ENCODE measurements at places on chromosomes 6 and 20. TPM values are rescaled to one million over a fixed set of nuclear protein-coding genes. Genes with fewer than 3 reads are reported as not detected.

DNA sequence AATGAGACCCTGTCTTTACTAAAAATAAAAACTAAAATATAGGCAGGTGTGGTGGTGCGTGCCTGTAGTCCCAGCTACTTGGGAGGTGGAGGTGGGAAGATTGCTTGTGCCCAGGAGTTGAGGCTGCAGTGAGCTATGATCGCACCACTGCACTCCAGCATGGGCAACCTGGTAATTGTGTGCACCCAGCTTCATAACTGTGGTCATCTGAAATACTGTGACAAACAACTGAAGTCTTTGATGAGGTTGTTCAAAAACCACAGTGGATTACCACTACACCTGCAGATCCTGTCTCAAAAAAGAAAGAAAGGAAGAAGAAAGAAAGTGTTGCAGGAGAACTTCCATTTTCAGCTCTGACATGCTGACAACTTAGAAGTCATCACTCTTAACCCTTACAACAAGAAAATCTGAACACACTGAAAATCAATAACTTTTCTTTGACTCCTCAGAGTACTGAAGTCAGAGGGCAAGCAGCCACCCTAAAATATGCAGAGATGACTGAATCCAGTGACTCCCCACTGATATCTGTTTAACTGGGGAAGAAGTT is 13.8 kb upstream of the ZBP1 start:
- H3K27me3 ChIP-seq = peaks cover 3% of the 10 kb centered on the region
- H3K36me3 ChIP-seq = no peaks in the 10 kb centered on the region
- DNase-seq = no peak

DNA sequence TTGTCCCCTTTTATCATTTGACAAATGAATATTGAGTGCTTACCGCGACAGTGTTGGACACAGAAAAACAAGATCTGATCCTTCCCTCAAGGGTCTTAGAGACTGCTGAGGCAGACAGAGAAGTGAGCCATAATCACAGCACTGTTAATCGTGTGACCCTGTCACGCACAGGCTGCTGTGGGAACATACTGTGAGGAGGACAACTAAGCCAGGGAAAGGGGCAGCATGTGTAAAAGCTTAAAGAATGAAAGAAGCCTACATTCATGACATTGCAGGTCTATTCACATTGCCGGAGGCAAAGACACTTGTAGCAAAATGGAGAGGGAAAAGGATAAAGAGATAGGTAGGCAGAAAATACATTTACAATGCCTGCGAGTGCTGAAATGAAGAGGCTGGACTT is 32.7 kb downstream of the TRDN start:
- H3K4me3 ChIP-seq = no peak overlapping the region
- H3K36me3 ChIP-seq = no peaks in the 10 kb centered on the region
- DNase-seq = no peak
- no peaks in the 10 kb centered on the region for H3K4me1 ChIP-seq

- no peak overlapping the region for H3K4me3 ChIP-seq
- DNase-seq = no peak
- H3K4me1 ChIP-seq = no peaks in the 10 kb centered on the region
- no peaks in the 10 kb centered on the region for H3K36me3 ChIP-seq
- no peaks in the 10 kb centered on the region for H3K27me3 ChIP-seq
Observed at GRCh38 chr6:89323511-89323971, 8.4 kb upstream of the GABRR2 start.

DNA sequence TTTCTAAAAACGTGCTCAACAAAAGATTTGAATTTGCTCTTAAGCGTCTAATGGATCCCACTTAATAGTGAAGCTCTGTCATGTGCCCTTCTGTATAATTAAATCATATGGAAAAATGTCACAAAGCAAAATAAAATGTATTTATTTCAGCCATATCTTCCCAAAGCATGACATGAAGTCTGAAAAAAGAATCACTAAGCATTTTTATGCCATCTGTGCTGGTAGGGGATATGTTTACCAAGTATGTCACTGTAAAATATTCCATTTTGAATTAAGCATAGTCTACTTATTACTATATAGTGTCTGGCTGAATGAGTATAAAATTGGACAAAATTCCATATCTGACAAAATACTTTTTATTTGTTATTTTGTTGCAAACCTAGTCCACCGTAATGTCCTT is 248.0 kb upstream of the QKI start:
- no peak for DNase-seq
- H3K4me3 ChIP-seq = no peak overlapping the region
- no peak overlapping the region for H3K27ac ChIP-seq
- no peaks in the 10 kb centered on the region for H3K4me1 ChIP-seq
- H3K36me3 ChIP-seq = no peaks in the 10 kb centered on the region

- no peaks in the 10 kb centered on the region for H3K4me1 ChIP-seq
- H3K27me3 ChIP-seq = no peaks in the 10 kb centered on the region
- no peak overlapping the region for H3K27ac ChIP-seq
- no peak for DNase-seq
Observed at GRCh38 chr6:56214703-56215101, 32.7 kb downstream of the COL21A1 start.

The TCF15 gene
- total RNA-seq = not detected

The FOXF2 gene
- total RNA-seq = not detected

The PGM3 gene
- 23.7 TPM for total RNA-seq

DNA sequence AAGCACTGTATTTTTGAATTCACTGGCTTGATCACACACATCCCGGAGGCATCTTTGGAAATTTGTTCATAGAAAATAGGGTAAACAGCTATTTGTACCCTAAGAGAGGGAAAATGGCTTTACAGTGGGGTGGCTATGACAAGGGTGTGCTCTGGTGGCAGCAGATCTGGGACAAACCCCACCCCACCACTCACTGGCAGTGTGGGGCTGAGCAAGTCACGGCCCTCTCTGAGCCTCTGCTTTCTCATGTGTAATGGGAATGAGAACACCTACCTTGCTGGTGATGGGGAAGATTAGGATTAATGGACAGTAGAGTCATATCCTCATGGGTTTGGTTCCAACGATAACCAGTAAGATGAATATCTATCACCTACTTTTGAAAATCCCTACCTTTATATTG is 78.0 kb downstream of the KCNB1 start:
- peaks cover 25% of the 10 kb centered on the region for H3K27me3 ChIP-seq
- DNase-seq = no peak
- H3K36me3 ChIP-seq = no peaks in the 10 kb centered on the region
- no peaks in the 10 kb centered on the region for H3K4me1 ChIP-seq

DNA sequence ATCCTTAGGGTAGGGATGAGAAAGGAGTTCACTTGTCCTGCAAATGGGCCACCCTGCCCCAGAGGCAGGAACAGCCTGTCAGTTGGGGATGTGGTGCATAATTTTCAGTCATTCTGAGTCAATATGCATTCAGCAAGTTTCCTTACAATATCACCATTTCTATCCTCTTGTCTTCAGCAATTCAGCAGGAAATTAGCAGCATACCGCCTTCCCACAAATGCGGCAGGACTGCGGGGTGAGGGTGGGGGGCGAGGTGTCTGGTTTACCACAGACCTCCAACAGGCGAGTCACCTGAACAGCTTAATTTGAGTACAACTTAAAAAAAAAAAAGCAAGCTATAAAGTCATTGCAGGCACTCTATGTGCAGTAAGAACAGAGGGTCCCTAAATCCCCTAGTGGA is 126.8 kb downstream of the MAP3K7 start:
- H3K4me3 ChIP-seq = no peak overlapping the region
- H3K27ac ChIP-seq = no peak overlapping the region
- H3K4me1 ChIP-seq = peaks cover 8% of the 10 kb centered on the region
- H3K36me3 ChIP-seq = no peaks in the 10 kb centered on the region

The PRSS16 gene
- total RNA-seq = 3.2 TPM

DNA sequence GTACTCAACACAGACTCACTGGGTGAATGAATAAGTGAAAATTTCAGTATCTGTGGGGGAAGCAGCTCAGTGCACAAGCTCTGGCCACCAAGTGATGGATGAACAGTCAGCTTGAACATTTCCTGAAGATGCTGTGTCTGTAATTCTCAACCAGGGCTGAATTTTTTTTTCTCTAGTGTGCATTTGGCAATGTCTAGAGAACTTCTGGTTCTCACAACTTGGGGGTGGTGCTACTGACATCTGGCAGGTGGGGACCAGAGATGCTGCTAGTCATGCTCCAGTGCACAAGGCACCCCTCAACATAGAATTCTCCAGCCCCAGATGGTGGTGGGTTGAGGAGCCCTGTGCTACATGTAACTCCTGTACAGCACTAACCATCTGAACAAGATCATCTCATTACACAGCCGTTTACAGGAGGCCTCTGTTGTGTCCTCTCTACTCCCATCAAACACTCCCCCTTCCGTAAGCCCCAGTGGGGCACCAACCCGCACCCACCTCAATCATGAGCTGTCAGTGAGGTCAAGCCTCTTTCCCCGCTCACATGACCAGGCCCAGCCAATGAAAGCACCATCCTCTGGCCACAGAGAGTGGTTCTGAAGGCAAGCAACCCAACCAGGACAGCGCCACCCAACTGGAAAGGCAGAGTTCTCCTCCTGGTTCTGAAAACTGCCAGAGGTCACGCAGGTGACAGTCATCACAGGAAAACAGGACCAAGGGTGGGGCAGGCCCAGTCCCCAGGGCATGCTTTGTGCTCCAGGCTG is 103.9 kb upstream of the PMEPA1 start:
- H3K27me3 ChIP-seq = no peaks in the 10 kb centered on the region
- DNase-seq = no peak
- no peak overlapping the region for H3K27ac ChIP-seq
- H3K36me3 ChIP-seq = no peaks in the 10 kb centered on the region

GRCh38 chr6:35082733-35083403 is 58.3 kb downstream of the TCP11 start:
- H3K27ac ChIP-seq = no peak overlapping the region
- no peak for DNase-seq
- H3K27me3 ChIP-seq = no peaks in the 10 kb centered on the region
- H3K4me3 ChIP-seq = no peak overlapping the region
- peaks cover 40% of the 10 kb centered on the region for H3K36me3 ChIP-seq
- no peaks in the 10 kb centered on the region for H3K4me1 ChIP-seq

GRCh38 chr6:167153521-167153959 is 4.2 kb downstream of the GPR31 start:
- H3K36me3 ChIP-seq = no peaks in the 10 kb centered on the region
- H3K4me3 ChIP-seq = peak overlapping the region; percentile 41
- peaks cover 6% of the 10 kb centered on the region for H3K4me1 ChIP-seq
- no peak for DNase-seq
- no peaks in the 10 kb centered on the region for H3K27me3 ChIP-seq
